Iris pigment epithelial cell (primary cell): ENCODE measurements at places on chromosomes 3 and 15.

GRCh38 chr15:35850284-35850683, 304.3 kb upstream of the DPH6 start:
- DNase-seq: no peak

DNA sequence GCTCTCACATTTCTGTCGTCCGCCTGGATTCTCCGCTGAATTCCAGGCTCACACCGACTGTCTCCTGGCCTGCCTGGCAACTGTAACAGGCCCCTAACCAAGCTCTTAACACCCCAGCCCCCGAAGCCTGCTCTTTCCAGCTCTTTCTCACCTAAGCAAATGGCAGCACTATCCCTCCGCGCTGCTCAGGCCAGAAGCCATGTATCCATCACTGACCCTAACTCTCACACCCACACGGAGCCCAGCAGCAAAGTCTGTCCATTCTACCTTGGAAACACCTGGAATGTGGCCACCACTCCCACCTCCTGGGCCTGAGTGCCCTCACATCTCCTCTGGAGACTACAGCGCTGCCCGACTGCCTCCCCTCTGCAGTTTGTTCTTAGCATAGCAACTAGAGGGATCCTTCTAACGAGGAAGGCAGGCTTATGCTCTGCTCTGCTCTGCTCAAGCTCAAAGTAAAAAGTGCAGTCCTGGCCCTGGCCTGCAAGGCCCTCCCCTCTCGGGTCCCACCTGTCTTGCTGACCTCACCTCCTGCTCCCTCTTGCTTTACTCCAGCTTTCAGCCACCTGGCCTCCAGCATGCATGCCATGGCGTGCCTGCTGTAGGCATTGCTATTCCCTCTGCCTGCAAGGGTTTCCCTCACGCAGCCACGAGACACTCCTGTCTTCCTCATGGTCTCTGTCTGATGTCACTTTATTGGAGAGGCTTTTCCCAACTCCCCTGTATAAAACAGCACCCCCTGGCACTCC, 27.2 kb downstream of the FEM1B start:
- no peak for DNase-seq

DNA sequence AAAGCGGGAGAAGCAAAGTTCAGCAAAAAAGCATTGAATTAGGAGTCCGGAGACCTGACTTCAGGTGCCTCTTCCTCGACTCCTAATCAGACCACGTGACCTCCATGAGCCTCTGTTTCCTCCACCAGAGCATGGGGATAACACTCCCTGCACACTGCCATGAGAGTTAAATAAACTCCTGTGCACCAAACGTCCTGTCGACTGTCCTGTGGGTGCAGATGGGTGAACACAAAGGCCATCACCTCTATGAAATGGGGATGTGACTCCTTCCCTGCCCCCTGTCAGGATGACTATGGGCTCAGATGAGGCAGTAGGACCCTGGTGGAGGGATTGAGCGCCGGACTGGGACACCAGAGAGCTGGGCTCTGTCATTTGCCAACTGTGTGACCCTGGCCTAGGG, 13.5 kb upstream of the TSPAN3 start:
- no peak for DNase-seq

GRCh38 chr3:122233101-122233952, 49.9 kb downstream of the CASR start:
- no peak for DNase-seq
